Stimulated activated CD4-positive, alpha-beta T cell treated with anti-CD3 and anti-CD28 coated beads, TNF-alpha, amount 100 ng/mL, for 1 hour (primary cell): ENCODE measurements at places on chromosomes 11 and 22.

GRCh38 chr11:72373163-72373562, 61.2 kb downstream of the CLPB start:
- no peak for DNase-seq

DNA sequence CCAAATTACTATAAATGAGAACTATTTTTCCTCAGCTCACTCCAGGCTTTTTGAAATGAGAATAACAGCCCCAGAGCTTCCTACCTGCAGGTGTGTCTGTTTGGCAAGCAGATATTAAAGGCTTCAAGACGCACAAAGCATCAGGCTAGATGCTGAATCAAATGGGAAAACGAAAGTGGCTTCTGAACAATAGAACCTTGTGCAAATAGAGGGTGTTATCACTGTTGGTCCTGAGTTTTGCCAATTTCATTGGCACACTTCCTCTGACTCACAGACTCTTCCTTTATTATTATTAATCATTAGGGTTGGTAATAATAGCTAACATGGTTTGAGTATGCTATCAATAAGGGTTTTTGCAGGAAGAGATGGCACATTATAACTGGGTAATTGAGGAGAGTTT, 13.4 kb downstream of the SYT13 start:
- DNase-seq = no peak

- peak; percentile 37 for DNase-seq
Measured at GRCh38 chr11:46119352-46120216, 1.7 kb downstream of the PHF21A start.

GRCh38 chr11:106249617-106250239, 172.3 kb downstream of the AASDHPPT start:
- no peak for DNase-seq

GRCh38 chr11:34637303-34637702, 16.4 kb downstream of the EHF start:
- no peak for DNase-seq
